WTC11 (cell line): ENCODE measurements at places on chromosomes 1 and 21. TPM values are rescaled to one million over a fixed set of nuclear protein-coding genes. Genes with fewer than 3 reads are reported as not detected.
A peak's percentile ranks its signal among the peaks of the same experiment; 100 is the strongest.

- H3K4me3 ChIP-seq = no peak overlapping the region
- H3K4me1 ChIP-seq = peaks cover 53% of the 10 kb centered on the region
- no peaks in the 10 kb centered on the region for H3K27me3 ChIP-seq
- H3K27ac ChIP-seq = peak overlapping the region; percentile 85
Observed at GRCh38 chr1:202565890-202566602, 144.2 kb downstream of the SYT2 start.

CFHR1 gene
- 0.14 to 0.20 TPM (median 0.16 TPM) in 3 replicates for total RNA-seq

GRCh38 chr1:83815330-83815729 is 183.6 kb downstream of the TTLL7 start:
- no peak overlapping the region for H3K4me3 ChIP-seq
- H3K27me3 ChIP-seq = no peaks in the 10 kb centered on the region
- no peak overlapping the region for H3K27ac ChIP-seq
- no peaks in the 10 kb centered on the region for H3K4me1 ChIP-seq
- 0 out of 2 replicates have a peak, but pooled peaks cover 3% of the 10 kb centered on the region for H3K36me3 ChIP-seq

- H3K27me3 ChIP-seq = peaks cover 3% of the 10 kb centered on the region; the same call in 1 of the 2 replicates
- H3K4me1 ChIP-seq = peaks cover 61% of the 10 kb centered on the region
- no peak overlapping the region for H3K4me3 ChIP-seq
- no peak overlapping the region for H3K27ac ChIP-seq
- DNase-seq = peak; percentile 85
- H3K36me3 ChIP-seq = peaks cover 16% of the 10 kb centered on the region
Observed at GRCh38 chr1:33165209-33165608, 16.6 kb downstream of the TRIM62 start.

DNA sequence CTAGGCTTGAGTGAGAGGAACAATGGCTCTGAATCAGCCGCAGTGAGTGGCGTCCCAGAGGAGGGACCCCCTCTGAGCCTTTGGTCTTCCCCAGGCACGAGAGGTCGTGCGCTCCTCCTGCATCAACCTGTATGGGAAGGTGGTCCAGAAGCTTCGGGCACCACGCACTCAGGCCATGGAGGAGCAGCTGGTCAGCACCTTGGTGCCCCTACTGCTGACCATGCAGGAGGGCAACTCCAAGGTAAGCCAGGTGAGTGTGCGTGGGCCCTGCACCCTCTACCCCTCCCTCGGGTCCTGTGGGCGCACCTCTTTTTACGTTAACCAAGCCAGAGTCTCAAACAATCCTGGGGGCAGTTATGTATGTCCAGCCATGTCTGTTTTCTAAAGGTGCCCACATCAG is 13.7 kb upstream of the TTC4 start:
- H3K4me1 ChIP-seq = no peaks in the 10 kb centered on the region
- H3K36me3 ChIP-seq = no peaks in the 10 kb centered on the region
- H3K4me3 ChIP-seq = no peak overlapping the region
- no peak for DNase-seq
- H3K27me3 ChIP-seq = peaks cover 4% of the 10 kb centered on the region

GRCh38 chr21:25963181-25963580 is 207.4 kb downstream of the APP start:
- peaks cover 78% of the 10 kb centered on the region for H3K4me1 ChIP-seq
- H3K4me3 ChIP-seq = no peak overlapping the region
- no peak for DNase-seq
- H3K27ac ChIP-seq = 0 out of 2 replicates have a peak overlapping the region, but pooled peaks have one; percentile 59
- peaks cover 43% of the 10 kb centered on the region for H3K36me3 ChIP-seq
- no peaks in the 10 kb centered on the region; the same call in 1 of the 2 replicates for H3K27me3 ChIP-seq

DNA sequence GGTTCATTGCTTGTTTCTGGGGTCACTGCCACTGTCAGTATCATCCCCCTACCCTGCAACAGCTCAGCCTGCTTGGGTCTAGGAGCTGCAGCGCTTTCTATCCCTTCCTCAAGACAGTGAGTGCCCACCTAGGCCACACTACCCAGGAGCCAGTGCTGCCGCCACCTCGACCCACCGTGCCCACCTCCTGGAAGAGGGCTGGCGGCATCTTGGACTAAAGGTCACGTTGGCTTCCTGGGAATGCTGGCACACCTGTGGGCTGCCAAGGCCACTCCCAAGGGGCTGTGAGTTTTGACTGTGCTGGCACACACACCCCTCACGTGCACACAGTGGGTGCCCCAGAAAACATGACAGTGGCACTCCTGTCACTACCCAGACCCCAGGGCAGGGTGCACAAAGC is 22.1 kb downstream of the CRYAA start:
- DNase-seq = no peak
- no peaks in the 10 kb centered on the region for H3K36me3 ChIP-seq
- H3K27ac ChIP-seq = no peak overlapping the region
- H3K27me3 ChIP-seq = peaks cover 2% of the 10 kb centered on the region; the same call in 1 of the 2 replicates
- H3K4me1 ChIP-seq = peaks cover 14% of the 10 kb centered on the region
- no peak overlapping the region for H3K4me3 ChIP-seq

DNA sequence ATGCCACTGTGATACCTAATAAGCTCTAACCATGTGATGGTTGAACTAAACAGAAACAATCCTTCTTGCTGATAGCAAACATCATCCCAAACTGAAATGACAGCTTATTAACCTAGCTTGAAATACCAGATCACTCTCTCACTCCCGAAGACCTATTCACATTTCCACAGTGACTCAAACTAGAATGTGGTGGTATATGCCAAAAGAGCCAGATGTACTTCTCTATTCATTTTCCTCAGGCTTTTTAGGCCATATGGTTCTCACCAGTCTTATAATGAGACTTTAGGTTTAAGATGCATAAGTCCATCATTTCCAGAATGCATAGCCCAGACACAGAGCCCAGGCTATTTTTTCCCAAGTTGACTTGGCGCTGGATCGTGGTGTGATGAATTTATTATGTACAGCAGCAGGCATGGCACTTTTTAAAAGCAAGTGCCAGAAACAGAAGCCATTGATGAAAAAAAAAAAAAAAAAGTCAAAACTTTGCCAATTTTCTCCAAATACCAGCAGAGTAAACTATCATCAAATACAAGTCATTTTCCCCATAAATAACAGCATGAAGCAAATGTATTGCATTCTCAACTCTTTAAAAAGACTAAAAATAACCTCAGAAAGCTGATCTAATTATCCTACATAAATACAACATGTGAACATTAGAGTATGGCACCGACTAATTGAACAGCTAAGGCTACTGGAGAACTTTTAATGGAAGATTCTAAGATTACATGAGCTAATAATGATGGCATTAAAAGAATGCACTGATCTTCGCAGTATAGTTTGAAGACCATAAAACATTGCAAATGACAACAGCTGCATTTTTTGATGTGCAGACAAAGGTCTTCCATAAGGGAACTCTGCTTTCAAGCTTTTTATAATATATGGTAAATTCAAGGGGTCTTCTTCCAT is 365.4 kb downstream of the LRRIQ3 start:
- H3K4me3 ChIP-seq = no peak overlapping the region
- no peak for DNase-seq
- H3K27ac ChIP-seq = no peak overlapping the region
- no peaks in the 10 kb centered on the region for H3K27me3 ChIP-seq

DNA sequence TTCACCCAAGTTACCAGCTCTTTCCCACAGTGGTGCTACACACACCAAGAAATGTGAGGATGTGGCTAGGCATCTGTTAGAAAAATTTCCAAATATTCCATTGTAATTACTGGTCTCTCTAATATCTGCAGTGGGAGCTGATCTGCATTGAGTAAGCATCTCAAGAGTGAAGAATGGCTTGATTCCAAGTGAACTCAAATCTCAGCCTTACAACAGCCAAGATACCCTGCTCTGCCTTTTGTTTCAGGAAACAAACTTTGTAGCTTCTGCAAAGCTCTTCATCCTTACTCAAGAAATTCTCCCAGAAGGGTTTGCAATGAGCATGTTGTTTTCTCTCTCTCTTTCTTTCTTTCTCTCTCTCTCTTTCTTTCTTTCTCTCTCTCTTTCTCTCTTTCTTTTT is 181.1 kb downstream of the FCRL5 start:
- H3K4me3 ChIP-seq = no peak overlapping the region
- H3K4me1 ChIP-seq = peaks cover 17% of the 10 kb centered on the region
- no peaks in the 10 kb centered on the region for H3K36me3 ChIP-seq
- no peaks in the 10 kb centered on the region for H3K27me3 ChIP-seq
- H3K27ac ChIP-seq = no peak overlapping the region

DNA sequence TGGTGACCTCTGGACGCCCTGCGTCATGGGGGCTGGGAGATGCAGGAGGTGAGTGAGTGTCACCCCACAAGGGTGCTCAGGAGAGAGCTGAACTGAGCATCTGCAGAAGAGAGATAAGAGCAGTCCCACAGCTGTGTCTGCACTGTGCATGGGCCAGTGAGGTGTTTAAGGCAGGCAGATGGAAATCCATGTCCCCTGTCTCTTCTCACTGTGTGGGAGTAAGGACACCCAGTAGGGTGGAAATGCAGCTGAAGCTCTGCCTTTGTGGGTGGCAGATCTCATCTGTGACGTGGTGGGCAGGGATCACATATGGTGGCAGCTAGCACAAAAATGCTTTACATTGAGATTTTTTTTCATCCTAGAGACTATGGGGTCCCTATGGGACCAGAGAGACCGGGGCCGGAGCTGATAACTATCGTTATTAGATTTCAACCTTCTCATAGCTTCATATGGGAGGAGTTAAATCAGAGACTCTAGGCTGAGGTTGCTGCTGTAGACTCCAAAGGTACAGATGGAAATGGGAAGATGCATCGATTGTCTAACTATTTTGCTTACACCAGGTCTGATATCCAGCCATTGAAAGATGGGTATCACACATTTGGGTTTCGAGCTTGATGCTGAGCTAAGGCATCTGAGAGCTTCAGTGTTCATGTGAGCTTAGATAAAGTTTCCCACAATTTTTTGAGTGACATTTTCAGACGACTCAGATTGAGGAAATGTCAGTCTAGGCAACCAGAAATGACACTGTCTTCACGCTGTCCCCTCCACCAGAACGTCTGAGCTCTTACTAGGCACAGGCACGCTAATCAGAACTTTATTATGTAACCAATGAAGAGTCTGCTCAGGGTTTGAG is 65.3 kb upstream of the PSEN2 start:
- H3K36me3 ChIP-seq = no peaks in the 10 kb centered on the region
- no peak overlapping the region for H3K4me3 ChIP-seq
- no peak overlapping the region for H3K27ac ChIP-seq
- DNase-seq = no peak
- H3K4me1 ChIP-seq = no peaks in the 10 kb centered on the region
- H3K27me3 ChIP-seq = no peaks in the 10 kb centered on the region

- no peaks in the 10 kb centered on the region for H3K36me3 ChIP-seq
- no peak for DNase-seq
- peaks cover 10% of the 10 kb centered on the region for H3K4me1 ChIP-seq
Observed at GRCh38 chr1:118210051-118210722, 25.2 kb upstream of the SPAG17 start.

GRCh38 chr1:24074817-24075589 is 36.9 kb downstream of the MYOM3 start:
- H3K4me3 ChIP-seq = no peak overlapping the region
- DNase-seq = no peak
- peaks cover 22% of the 10 kb centered on the region for H3K4me1 ChIP-seq
- no peak overlapping the region for H3K27ac ChIP-seq

DNA sequence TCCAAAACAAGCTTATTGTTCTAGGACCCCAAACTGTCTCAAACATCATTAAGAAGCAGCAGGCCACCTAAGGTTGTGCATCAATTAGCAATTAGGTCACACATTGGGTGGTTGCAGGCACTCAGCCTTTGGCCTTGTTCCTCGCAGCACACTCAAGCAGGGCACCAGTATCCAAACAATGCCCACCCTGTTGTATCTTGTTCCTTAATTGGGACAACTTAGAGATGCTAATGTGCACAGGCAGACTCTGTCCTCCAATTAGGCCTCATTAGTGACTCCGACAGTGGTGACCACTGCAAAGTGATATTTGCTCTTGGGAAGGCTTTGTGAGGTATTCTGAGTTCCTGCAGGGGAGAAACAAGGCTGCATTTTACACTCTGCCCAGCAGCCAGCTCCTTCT is 515.1 kb upstream of the PTBP2 start:
- no peak overlapping the region for H3K27ac ChIP-seq
- peaks cover 20% of the 10 kb centered on the region for H3K27me3 ChIP-seq
- DNase-seq = no peak
- no peak overlapping the region for H3K4me3 ChIP-seq
- H3K4me1 ChIP-seq = no peaks in the 10 kb centered on the region

DNA sequence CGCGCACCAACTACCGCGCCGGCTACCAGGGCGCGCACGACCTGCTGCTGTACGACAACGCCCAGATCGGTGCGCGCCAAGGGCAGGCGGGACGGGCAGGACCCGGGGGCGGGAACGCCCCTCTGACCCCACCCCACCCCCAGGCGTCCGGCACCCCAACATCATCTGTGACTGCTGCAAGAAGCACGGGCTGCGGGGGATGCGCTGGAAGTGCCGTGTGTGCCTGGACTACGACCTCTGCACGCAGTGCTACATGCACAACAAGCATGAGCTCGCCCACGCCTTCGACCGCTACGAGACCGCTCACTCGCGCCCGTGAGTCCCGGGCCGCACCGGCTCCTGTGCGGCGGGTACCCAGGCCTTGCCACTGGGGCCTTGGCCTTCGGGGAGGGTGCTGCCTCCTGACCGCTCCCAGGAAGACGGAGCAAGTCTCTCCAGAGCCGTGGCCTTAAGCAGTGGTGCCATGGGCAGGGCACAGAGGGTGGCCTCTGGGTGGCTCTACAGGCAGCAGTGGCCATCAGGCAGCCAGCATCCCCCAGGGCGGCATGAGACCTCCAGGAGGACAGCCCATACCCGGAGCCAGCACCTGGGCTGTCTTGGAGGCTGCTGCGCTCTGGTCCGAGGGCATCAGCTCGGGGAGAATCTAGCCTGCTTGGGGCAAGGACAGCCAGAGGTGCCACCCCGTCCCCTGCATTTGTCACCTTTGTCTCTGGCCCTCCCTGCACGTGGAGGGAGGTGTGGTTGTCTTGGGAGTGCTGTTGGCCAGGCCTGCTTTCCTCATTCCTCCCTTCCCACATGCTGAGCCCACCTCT is 8.1 kb upstream of the MMP23B start:
- no peak for DNase-seq
- no peak overlapping the region for H3K27ac ChIP-seq
- H3K36me3 ChIP-seq = no peaks in the 10 kb centered on the region
- no peaks in the 10 kb centered on the region for H3K27me3 ChIP-seq
- H3K4me1 ChIP-seq = no peaks in the 10 kb centered on the region

DNA sequence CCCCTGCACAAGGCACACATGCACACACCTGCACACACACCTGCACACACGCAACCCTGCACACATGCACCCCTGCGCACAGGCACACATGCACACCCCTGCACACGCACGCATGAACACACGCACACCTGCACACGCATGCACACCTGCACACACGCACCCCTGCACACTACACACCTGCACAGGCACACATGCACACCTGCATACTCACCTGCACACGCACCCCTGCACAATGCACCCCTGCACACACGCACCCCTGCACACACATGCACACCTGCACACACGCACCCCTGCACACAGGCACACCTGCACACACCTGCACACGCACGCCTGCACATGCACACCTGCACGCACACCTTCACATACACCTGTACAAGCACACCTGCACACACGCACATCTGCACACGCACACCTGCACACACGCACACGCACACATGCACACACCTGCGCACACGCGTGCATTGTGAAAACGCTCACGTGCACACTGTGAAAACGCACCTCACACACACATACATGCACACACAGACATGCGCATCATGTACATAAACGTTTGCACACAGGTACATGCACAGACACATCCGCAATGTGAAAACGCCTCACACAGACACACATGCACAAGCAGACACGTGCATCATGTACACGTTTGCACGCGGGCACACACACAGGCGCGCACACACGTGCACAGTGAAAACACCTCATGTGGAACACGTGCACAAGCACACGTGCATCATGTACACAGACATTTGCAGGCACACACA is 8.2 kb downstream of the DVL1 start:
- H3K4me3 ChIP-seq = no peak overlapping the region
- no peak for DNase-seq
- no peaks in the 10 kb centered on the region for H3K4me1 ChIP-seq
- no peaks in the 10 kb centered on the region for H3K27me3 ChIP-seq
- H3K36me3 ChIP-seq = peaks cover 17% of the 10 kb centered on the region
